ENCODE measurements at places on chromosomes 3 and 15.

- DNase-seq = no peak
Measured at GRCh38 chr3:61454006-61454585, 107.3 kb upstream of the PTPRG start.

GRCh38 chr3:190747571-190747970 lies 114.9 kb downstream of the GMNC start:
- DNase-seq = no peak

- DNase-seq = no peak
Measured at GRCh38 chr3:129629011-129629410, 22.5 kb upstream of the PLXND1 start.

- no peak for DNase-seq
Measured at GRCh38 chr3:132256989-132257388, 60.2 kb upstream of the ACP3 start.

- DNase-seq = no peak
Measured at GRCh38 chr15:70530503-70530902, 232.9 kb downstream of the UACA start.

- DNase-seq = no peak
Measured at GRCh38 chr3:182165234-182165633, 453.5 kb downstream of the SOX2 start.

DNA sequence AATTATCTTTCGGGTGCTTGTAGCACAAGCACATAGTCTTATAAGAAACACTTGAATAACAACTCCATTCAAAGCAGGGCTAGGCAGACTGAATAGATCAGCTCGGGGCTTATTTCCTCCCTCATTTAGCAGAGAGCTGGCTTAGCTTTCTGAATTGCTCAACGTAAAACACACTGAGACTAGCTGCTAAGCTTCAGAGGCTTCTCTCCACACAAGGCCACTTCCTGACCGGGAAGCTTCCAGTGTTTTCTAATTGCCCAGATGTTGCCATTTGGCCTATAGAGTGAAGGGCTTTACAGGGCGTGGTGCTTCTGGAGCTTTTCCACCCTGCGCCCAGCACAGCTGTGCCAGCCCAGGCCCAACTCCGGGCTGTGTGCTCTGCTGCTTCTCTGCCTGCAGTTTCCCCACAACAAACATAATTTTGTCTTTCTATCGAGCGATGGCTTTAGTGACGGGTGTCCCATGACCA lies 16.6 kb downstream of the FAM240A start:
- no peak for DNase-seq

- no peak for DNase-seq
Measured at GRCh38 chr3:167892205-167892604, 156.7 kb downstream of the SERPINI1 start.

GRCh38 chr3:152842413-152842812 lies 7.5 kb downstream of the P2RY1 start:
- no peak for DNase-seq

DNA sequence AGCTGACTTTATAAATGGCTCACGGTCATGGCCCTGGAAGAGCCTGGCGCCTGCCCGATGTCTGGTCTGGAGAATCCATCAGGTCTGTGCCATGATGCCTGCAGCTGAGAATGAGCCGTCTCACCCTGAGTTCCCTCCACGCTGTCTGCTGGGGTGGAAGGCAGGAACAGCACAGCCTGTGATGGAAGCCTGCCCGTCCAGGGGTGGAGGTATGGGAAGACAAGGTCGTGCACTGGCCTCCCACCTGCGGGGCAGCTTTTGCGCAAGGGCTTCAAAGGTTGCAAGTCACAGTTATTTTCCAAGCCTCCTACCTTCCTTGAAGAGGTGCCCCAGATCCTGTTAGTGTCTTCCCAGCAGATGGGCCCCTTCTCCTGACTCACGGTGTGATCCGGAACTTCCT lies 275.5 kb downstream of the FAM43A start:
- no peak for DNase-seq

GRCh38 chr3:184291044-184291737 lies 7.8 kb upstream of the PSMD2 start:
- no peak for DNase-seq

DNA sequence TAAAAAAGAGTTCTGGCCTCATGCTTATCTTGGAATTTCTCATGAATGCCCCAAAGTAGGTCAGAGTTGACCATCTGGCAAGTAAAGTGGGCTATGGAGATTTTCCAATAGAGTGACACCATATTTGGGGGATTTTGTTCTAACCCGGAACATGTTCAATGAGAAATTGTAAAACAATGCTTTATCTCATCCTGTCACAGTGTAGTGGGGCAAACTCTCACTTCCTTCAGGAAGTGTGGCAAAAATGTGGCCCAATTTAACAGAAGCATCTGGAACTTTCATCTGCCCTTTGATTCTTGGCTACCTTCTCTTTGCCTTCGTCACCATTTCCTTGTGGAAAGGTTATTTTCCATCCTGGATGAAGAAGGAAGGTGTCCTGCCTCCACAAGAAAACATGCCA lies 70.8 kb downstream of the ADAMTS9 start:
- no peak for DNase-seq

- DNase-seq = no peak
Measured at GRCh38 chr15:89321521-89322410, 12.9 kb downstream of the POLG start.

DNA sequence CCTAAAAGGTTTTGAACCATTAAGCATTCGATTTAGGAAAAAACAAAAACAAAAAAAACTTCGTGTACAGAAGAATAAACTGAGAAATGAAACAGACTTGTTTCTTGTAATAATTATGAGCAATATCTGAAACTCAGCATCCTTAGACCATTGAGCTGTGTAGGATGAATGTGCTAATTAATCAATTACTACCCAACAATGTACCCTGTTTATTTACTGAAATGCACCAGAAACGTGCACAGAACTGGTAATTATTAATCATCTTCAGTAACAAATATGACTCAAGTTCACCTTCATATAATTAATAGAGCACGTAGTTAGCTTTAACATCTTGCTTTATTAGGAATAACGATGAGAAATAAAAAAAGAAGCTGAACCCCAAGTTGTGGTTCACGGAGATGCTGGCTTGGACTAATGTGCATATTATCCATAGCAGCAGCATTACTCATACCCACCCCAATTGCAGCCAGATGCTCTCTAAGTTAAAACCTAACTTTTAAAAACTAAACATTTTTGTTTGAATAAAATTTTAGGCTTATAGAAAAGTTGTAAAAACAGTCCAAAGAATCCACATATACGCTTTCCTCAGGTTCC lies 10.2 kb upstream of the C15orf61 start:
- no peak for DNase-seq

- no peak for DNase-seq
Measured at GRCh38 chr15:52689562-52689961, 10.4 kb upstream of the ATOSA start.

GRCh38 chr15:96924570-96924969 lies 594.1 kb downstream of the NR2F2 start:
- DNase-seq = no peak

GRCh38 chr15:51938286-51938685 lies 33.3 kb downstream of the LEO1 start:
- DNase-seq = no peak

- DNase-seq = no peak
Measured at GRCh38 chr3:24494618-24495325, at the start of gene THRB. Gene THRB (minus strand): TSS chr3:24494850.

DNA sequence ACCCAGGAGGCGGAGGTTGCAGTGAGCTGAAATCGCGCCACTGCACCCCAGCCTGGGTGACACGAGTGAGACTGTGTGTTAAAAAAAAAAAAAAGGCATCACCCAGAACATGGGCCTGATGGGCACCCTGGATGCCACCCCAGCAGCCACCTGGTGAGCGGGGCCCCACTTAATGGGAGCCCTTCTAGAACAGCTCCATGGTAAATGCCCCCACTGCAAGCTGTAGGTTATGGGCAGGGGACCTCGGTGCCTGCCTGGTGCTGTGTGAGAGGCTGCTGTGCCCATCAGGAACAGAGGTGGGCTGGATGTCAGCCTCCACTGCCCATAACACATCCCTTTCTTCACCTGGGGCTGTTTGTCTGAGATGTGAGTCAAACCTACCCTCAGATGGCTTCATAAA lies 156.2 kb upstream of the MEF2A start:
- no peak for DNase-seq

DNA sequence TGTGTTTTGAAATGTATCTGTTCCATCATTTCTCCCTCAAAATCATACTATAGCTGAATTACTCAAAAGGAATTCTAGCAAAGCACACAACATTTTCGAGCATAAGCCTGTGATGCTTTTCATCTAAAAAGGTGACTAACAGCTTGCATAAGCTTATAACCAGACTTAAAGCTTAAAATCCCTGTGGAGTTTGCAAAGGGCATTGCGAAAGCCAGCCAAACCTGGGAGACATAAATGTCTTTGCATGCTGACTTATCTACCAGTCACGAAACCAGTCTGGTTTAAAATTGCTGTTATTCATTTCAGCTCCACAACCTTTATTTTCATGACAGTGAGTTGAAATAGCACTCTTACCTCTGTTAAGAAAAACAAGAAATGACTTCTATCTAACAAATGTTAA lies 35.6 kb upstream of the LIPC start:
- no peak for DNase-seq

DNA sequence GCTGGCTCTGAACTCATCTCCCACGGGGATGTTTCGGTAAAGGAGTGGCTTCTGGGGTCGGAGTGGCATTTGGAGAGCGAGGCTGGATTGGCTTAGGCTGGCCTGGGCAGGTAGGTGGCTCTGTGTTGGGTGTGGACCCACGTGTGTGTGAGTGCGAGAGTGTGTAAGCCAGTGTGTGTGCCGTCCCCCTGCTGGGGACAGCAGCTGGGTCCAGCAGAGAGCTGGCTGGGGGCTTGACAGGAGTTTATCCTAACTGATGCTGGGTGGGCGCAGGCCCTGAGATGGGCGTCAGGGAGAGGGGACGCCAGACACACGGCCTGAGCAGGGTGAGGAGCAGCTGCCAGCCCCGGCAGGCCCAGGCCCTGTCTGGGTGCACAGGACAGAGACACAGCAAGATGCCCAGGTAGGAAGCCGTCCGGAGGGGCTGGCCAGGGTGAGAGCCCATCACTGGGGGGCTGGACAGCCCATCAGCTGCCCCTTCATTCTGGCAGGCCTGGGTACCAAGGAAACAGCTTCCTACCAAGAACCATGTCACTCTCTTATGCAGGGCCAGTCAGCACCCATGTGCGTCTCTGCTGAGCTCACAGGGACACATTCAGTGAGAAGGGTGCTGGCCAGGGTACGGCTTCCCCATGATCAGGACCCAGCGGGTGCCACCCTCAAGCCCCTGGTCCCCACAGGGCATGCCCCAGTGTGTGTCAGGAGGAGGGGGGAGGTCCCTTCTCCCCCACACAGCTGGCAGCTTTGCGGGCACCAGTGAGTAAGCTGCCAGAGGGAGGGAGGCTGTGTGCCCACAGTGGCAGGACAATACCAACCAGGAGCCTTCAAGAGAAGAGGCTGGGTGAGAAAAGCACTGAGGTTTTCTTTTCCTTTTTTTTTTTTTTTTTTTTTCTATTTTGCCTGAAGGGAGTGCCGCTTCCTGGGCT lies 1.1 kb downstream of the PAK6 start:
- no peak for DNase-seq

- DNase-seq = no peak
Measured at GRCh38 chr15:36960179-36960946, 140.0 kb downstream of the MEIS2 start.

DNA sequence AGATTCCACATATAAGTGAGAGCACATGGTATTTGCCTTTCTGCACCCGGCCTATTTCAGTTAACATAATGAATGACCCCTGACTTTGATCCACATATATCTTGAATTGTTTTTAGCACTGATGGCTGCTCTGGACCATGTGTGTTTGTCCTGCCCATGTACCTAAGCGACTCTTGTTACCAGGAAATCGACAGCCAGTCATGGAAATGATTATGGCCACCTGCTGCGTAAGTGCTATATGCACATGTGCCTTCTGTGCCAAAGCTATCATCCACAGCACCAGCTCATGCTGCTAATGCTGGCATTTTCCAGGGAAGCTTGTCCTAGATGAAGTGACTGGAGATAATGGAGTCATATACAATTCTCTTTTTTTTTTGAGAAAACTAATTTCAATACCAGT lies 103.7 kb downstream of the PEX5L start:
- no peak for DNase-seq

DNA sequence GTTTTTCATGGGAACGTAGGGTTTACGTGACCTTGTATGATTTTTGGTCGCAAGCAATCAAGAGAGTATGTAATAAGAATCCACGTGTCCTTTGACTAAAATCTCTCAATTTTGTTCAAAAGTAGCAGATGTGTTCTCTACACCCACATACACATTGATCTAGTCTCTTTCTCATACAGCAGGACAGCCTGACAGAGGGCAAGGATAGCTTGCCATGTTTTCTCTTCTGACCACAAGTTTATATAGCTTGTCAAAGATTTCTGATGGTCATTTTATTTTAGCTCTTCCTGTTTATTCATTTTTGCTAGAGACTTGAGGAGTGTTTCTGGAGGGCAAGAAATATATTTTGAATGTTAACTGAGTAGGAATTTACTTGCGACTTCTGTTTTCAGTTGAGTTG lies 570.2 kb upstream of the ALCAM start:
- DNase-seq = no peak

DNA sequence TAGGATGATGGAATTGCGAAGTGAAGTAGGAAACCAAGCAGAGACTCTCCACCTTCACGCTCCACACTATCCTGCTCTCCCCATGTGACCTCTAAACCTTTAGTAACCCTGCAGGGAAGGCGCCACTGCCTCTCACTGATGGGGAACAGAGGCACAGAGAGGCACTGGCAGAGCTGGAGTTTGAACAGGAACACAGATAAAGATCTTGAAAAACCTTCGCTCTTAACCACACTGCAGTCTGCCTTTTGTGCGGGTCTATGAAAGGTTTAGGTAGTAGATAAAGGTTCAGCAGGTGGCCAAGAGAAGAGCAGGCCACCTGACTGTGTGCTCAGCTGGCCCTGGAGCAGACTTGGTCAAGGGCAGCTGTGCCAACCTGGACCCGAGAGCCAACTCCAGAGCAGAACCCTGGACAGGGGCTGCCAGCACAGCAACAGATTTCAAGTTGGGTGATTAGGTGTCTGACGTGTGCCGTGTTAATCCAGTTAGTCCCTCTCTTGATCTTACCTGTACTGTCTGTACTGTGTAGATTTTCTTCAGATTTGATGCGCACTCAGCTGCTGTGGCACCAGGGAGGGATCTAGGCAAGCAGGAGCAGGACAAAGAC lies 15.2 kb downstream of the EIF4E3 start:
- no peak for DNase-seq

GRCh38 chr3:194556086-194557056 lies 69.6 kb upstream of the ATP13A3 start:
- no peak for DNase-seq

GRCh38 chr3:169192643-169193042 lies 470.9 kb downstream of the MECOM start:
- DNase-seq = no peak

GRCh38 chr15:96046620-96047240 lies 283.8 kb upstream of the NR2F2 start:
- DNase-seq = no peak

Data from activated CD4-positive, CD25-positive, alpha-beta regulatory T cell (primary cell).